ENCODE measurements at places on chromosomes 5 and 9.

DNA sequence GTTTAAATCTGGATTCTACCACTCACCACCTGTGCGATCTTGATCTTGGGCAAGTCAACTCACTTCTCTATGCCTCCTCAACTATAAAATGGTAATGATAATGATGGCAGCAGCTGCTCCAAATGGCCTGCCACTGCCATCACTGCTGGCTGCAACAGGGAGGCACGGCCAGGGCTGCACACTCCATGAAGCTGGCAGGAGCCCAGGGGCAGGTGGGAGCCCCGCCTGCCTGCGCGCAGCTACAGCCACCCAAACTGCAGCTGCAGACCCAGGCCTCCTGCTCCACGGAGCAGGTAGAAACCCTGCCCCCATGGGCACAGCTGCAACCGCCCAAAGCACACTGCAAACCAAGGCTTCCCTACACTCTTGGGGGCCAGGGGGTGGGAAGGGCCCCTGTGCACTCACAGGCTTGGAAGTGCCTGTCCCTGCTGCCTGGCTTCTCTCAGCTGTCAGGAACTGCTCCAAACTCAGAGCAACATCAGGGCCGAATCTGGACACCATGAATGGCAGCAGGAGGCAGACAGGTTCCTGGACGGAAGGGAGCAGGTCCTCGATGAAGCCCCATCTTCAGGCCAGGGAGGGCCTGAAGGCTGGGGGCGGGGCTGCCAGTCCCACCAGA lies 57.6 kb downstream of the PRELID2 start:
- no peak for DNase-seq

DNA sequence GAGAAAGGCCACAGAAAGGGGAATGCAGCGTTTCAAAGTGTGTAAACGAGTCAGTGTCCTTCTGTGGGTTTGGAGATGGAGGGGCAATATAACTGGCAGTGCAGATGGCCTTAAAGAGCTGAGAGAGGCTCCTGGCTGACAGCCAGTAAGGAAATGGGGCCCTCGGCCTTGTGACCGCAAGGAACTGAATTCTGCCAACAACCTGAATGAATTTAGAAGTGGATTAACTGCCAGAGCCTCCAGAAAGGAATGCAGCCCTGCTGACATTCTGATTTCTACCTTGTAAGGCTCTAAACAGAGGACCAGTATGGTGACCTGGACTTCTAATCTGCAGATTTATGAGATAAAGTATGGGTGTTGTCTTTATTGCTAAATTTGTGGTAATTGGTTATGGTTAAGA lies 17.5 kb upstream of the NREP start:
- no peak for DNase-seq

- no peak for DNase-seq
These were observed 257.9 kb upstream of the ANKRD55 start for GRCh38 chr5:56490971-56491468.

DNA sequence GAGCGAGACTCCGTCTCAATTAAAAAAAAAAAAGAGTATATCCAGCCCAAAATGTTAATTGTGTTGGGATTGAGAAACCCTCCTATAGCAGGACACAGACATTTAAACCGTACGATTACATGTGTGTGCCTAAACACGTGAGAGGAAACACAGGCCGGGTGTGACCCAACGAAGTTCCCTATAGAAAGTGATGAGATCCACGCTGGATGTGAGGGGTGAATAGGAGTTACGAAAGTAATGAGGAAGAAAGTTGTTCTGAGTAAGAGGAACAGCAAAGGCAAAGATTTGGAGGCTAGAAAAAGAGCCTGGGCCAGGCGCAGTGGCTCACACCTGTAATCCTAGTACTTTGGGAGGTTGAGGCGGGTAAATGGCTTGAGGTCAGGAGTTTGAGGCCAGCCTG lies 13.6 kb downstream of the NAIF1 start:
- DNase-seq: no peak

DNA sequence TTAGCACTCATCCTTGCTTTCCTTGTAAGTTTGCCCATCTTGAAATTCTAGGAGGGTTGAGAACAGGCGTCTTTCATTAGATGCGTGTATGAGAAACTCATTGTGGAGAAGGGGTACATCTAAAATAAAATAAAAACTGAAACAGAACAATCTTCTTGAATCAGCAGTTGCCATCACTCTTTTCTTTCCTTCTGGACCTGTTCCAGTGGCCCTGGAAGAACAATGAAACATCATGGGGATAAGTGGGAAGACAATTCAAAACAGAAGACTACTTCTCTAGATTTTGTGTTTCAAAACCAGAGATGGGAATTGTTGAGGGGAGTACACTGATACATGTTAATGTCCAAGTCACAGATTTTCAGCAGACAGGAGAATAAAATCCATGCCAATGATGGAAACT lies 59.9 kb downstream of the SLC1A3 start:
- no peak for DNase-seq

DNA sequence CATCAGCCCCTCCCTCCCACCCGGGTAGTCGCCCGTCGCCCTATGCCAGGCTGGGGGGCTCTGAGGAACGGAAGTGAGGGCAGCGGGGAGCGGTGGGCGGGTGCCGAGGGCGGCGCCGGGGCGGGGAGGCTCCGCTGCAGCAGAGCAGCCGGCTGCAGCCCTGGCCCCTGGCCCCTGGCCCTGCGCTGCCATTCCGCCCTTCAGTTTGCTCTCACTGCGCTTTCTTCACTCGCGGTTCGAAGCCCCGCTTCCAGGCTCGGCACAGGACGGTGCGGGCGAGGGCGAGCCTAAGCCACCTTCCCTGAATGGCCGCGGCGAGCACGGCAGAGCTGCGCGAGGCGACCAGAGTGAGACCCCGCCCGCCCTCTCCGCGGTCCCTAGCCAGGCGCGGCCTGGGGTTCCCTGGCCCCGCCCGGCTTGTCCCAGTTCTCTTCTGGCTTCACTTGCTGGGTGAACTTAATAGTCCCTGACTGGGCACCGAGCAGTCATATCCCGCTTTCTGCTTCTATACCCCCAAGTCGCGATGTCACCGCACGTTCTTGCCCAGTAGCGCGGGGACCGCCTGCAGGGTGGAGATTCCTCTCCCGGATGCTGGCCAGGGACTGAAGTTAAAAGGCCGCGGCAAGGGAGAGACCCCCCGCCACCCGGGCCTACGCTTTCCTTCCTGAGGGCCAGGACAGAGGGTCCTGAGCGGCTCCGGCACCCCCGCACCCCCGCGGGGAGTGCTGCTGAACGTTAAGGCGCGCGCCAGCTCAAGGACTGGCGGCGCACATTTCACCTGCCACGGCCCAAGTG lies 623 bp upstream of the TRIM36 start:
- no peak for DNase-seq

DNA sequence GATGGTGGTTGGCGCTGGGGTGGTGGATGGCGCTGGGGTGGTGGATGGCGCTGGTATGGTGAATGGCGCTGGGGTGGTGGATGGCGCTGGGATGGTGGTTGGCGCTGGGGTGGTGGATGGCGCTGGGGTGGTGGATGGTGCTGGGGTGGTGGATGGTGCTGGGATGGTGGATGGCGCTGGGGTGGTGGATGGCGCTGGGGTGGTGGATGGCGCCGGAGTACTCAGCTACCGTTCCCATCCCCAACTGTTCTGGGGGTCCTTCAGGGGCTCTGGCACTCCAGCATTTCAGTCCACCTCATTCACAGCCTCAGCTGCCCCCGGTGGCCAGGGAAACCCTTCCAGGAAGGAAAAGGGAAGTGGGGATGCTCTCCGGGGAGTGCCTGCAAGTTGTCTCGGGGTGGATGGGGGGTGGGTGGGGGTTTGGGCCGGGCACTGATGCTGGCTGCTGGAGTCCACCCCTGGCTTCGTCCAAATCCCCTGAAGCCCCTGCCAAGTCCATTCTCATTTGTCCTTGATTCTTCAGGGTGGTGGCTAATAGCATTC lies 147.3 kb upstream of the COL5A1 start:
- DNase-seq: no peak
